ENCODE measurements at places on chromosomes 7 and 10. TPM values are rescaled to one million over a fixed set of nuclear protein-coding genes. Genes with fewer than 3 reads are reported as not detected.

DNA sequence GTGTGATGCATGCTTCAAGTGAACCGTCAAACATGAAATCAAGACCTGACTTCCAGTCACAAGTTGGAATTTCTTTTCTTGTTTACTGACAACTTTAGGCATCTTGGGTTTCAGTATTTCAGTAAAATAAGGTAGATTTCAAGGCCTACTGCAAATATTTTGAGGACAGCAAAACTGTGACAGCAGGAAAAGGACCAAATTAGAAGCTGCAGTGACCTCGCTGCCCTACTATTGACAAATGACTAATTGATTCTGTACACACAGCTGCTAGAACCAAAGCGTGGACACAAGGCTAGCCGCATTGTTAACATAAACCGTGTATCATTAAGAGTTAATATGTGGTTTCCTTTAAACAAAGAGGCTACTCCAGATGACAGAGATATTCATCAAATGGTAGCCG is 105.7 kb upstream of the SEC61G start:
- H3K27ac ChIP-seq: no peak overlapping the region
- no peaks in the 10 kb centered on the region for H3K4me1 ChIP-seq
- DNase-seq: no peak
- H3K36me3 ChIP-seq: no peaks in the 10 kb centered on the region
- no peak overlapping the region for H3K4me3 ChIP-seq
- H3K27me3 ChIP-seq: no peaks in the 10 kb centered on the region

The RTKN2 gene
- total RNA-seq: 7.9 TPM

DNA sequence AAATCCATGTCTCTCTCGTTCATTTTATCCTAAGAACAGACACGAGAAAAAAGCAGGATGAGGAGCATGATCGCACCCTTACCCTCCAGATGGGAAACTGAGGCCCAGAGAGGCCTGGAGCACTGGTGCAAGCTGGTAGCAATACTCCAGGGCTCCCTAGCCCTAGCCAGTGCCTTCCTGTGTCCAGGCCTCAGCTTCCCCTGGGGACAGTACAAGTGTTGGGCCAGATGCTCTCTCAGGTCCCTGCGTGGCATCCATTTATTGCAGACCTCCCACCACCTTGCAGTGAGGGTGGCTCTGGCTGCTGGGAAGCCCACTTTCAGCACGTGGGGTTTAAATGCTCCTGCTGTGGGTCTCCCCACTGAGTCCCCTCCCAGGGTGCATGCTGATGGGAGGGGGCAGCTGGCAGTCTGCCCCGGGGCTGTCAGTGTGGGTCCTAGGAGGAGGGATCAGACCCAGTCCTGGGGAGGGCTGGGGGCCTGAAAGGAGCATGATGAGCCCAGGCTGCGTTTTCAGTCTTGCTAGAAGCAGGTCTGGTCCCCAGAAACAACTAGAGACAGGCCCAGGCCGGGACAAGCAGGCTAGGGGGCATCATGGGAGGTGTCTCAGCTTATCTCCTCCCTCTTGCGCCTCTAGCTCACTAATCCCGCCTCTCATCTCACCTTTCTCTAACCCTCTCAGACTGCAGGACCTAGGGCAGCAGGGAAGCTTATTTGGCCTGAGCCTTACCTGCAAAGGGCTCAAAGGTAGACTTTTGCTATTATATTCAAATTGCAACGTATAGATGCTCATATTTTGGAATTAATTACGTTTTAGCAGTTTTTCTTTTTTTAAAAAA is 662 bp upstream of the PPIF start:
- peaks cover 15% of the 10 kb centered on the region for H3K36me3 ChIP-seq
- H3K4me1 ChIP-seq: peaks cover 34% of the 10 kb centered on the region
- peak overlapping the region; percentile 99 for H3K4me3 ChIP-seq
- no peaks in the 10 kb centered on the region for H3K27me3 ChIP-seq

The NPVF gene
- total RNA-seq: not detected

The EZH2 gene
- 55.2 TPM for total RNA-seq

The MACROH2A2 gene
- total RNA-seq: 41.4 TPM

DNA sequence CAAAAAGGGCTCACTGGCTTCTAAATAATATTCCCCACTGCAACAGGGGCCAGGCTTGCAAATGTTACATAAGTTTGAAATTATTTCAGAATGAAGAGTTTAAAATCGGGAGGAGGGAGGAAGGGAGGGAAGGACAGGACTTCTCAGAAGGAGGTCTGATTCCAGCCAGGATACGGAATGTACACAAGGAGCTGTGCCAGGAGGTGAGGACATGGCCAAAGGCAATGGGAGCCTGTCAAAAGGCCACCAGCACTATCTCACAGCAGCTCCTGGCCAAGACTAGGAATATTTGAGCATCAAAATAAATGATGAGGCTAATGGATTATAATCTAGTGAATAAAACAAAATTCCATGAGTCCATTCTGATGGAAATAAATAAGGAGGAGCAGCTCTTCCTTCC is 18.6 kb upstream of the DRGX start:
- H3K27ac ChIP-seq: no peak overlapping the region
- no peak overlapping the region for H3K4me3 ChIP-seq

The SPDYE2B gene
- not detected for total RNA-seq

DNA sequence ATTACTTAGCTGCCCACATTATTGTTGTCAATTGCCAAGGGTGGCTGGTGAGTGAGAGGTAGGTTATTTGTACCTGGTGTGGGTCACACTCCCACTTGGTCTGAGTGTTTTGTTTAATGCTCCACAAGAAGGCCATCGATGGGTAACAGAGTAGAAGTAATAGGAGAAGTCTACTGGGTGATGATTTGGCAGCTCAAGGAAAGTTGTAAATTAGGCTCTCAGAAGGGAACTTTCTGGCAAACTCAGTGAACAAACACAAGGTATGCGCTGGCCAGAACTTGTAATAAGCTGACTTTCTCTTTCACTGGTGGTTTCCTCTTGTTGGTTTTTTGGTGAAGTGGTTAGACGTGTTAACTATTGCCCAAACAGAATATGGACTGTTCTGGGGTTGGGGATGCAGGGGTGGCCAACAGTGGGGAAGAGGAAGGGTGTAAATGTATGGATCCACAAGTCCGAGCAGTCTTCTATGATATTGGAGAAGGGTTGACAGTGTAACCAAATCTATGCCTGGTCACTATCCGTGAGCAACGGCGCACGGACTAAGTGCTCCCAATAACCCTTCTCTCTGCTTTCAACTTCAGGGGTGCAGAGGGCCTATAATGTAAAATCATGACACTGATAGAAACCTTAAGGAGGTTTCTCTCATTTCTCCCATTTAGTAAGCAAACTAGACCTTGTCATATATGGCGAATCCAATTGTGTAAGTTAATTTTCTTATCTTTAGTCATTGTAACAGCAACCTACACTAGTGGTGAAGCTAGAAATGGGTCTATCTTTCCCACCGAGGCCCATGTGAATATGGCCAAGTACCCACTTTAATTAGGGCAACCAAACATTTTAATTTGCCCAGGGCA is 212.8 kb downstream of the PTEN start:
- no peak overlapping the region for H3K4me3 ChIP-seq
- peaks cover 8% of the 10 kb centered on the region for H3K4me1 ChIP-seq
- H3K27me3 ChIP-seq: no peaks in the 10 kb centered on the region

DNA sequence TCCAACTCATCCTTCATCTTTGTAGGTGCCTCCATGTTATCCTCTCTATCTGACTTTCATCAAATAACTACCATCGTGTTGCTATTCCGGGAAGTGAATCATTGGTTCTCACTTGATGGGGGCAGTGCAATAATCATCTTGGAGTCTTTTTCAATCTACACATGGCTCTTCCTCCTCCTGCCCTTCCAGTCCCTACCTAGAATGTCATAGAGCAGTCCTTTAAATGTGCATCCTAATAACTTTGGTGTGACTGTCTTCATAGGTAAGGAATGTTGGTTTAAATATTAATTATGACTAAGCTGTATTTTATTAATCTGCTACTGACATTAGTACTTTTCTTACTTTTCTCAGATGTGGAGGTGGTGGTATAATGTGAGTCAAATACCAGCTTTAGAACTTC is 8.4 kb upstream of the CDK14 start:
- no peaks in the 10 kb centered on the region for H3K27me3 ChIP-seq
- H3K4me3 ChIP-seq: no peak overlapping the region
- no peaks in the 10 kb centered on the region for H3K36me3 ChIP-seq
- no peak overlapping the region for H3K27ac ChIP-seq
- DNase-seq: no peak
- H3K4me1 ChIP-seq: no peaks in the 10 kb centered on the region

- H3K27ac ChIP-seq: no peak overlapping the region
- peaks cover 51% of the 10 kb centered on the region for H3K36me3 ChIP-seq
- no peaks in the 10 kb centered on the region for H3K27me3 ChIP-seq
- no peak overlapping the region for H3K4me3 ChIP-seq
- H3K4me1 ChIP-seq: no peaks in the 10 kb centered on the region
- no peak for DNase-seq
Observed at GRCh38 chr7:36449685-36450084, 60.0 kb downstream of the ANLN start.

The CELF2 gene
- 0.66 TPM for total RNA-seq

The OR2A12 gene
- not detected for total RNA-seq

- H3K27ac ChIP-seq: no peak overlapping the region
- no peaks in the 10 kb centered on the region for H3K27me3 ChIP-seq
- no peaks in the 10 kb centered on the region for H3K4me1 ChIP-seq
- H3K4me3 ChIP-seq: no peak overlapping the region
- no peak for DNase-seq
- no peaks in the 10 kb centered on the region for H3K36me3 ChIP-seq
Observed at GRCh38 chr7:45685619-45686240, 111.6 kb downstream of the ADCY1 start.

DNA sequence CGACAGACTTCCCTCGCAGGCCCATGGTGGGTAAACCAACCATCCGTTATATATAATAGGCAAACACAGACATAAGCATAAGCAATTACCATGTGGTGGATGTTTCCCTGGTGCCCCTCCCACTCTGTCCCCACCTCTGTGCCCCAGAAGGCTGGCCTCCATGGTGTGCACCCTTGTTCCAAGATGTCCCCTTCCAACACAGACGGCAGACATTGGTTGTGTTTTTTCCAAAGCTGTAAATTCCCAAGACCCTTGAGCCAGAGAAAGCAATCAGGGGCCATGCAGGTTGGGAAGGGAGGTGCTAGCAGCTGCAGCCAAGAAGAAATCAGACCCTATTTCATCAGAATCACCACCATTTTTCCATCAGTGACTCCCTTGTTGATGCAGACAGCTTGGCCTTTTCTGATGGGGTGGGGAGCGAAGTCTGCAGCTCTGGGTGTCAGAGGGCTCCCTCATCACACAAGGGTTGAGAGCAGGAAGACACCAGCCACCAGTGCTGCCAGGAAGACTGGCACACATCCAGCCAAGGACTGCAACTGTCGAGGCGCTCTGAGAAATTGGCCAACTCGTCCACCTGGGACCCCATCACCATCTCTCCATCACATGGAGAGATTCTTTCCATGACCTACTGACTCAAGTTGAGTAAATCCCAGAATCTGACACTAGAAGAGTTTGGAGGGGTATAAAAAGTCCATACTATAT is 86.8 kb upstream of the CHST15 start:
- no peak overlapping the region for H3K4me3 ChIP-seq
- no peaks in the 10 kb centered on the region for H3K27me3 ChIP-seq
- H3K36me3 ChIP-seq: no peaks in the 10 kb centered on the region
- no peak for DNase-seq
- H3K4me1 ChIP-seq: no peaks in the 10 kb centered on the region

DNA sequence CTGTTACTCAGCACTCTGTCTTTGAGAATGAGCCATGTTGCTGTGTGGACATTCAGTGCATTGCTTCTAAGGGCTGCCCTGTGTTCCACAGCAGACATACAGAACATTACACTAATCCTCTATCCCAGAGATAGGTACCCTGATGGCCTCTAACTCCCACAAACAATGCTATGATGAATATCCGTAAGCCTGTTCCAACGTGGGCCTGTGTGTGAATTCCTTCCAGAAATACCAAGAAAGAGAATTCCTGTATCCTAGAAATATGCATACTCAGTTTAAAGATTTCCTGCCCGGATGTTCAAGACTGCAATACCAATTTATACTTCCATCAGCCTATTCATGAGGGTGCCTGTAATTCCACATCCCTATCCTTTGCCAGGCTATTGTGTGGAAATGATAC is 21.3 kb upstream of the ST8SIA6 start:
- H3K36me3 ChIP-seq: no peaks in the 10 kb centered on the region
- no peaks in the 10 kb centered on the region for H3K27me3 ChIP-seq
- no peak overlapping the region for H3K27ac ChIP-seq
- no peak for DNase-seq
- peaks cover 7% of the 10 kb centered on the region for H3K4me1 ChIP-seq

DNA sequence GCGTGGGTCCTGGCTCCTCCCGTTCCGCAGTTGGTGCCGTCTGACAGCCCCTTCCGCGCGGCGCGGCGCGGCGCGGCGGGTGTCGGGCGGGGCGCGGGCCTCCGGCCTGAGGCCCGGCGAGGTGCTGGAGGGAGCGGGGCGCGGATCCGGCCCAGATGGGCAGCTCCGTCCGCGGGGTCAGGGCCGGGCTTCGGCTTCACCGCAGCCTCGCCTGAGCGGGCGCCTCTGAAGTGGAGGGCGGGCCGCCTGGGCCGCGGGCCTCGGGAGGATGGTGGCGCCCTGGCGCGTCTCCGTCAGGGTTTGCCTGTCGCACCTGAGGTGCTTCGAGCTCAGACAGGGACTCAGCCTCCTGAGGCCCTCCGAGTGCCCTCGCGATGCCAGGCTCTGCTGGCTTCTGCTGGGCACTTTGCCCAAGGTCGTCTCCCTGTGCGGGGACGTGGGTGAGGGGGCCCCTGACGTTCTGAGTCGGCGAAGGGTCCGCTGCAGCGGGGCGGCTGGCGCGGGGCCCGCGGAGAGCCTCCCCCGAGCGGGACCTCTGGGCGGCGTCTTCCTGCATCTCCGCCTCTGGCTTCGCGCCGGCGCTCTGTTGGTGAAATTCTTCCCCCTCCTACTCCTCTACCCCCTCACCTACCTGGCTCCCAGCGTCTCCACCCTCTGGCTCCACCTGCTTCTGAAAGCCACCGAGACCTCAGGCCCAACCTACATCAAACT is 473 bp downstream of the ADCK2 start:
- no peaks in the 10 kb centered on the region for H3K27me3 ChIP-seq
- H3K36me3 ChIP-seq: no peaks in the 10 kb centered on the region
- peaks cover 27% of the 10 kb centered on the region for H3K4me1 ChIP-seq
- peak overlapping the region; percentile 66 for H3K4me3 ChIP-seq

GRCh38 chr7:45324683-45325237 is 167.2 kb downstream of the RAMP3 start:
- H3K4me1 ChIP-seq: no peaks in the 10 kb centered on the region
- H3K27me3 ChIP-seq: no peaks in the 10 kb centered on the region

The OPALIN gene
- not detected for total RNA-seq

- no peak overlapping the region for H3K27ac ChIP-seq
- DNase-seq: no peak
- H3K36me3 ChIP-seq: no peaks in the 10 kb centered on the region
Observed at GRCh38 chr10:69640196-69640980, 10.3 kb downstream of the FAM241B start.

The OLAH gene
- total RNA-seq: not detected

The AZGP1 gene
- total RNA-seq: 1.1 TPM

GRCh38 chr7:131212114-131212513 is 115.6 kb upstream of the MKLN1 start:
- H3K27me3 ChIP-seq: no peaks in the 10 kb centered on the region
- H3K4me1 ChIP-seq: no peaks in the 10 kb centered on the region
- H3K4me3 ChIP-seq: no peak overlapping the region
- H3K27ac ChIP-seq: no peak overlapping the region
- DNase-seq: no peak

The GLI3 gene
- total RNA-seq: 0.07 TPM

All from HCT116 (cell line).